ENCODE measurements at places on chromosomes 5 and 9.

DNA sequence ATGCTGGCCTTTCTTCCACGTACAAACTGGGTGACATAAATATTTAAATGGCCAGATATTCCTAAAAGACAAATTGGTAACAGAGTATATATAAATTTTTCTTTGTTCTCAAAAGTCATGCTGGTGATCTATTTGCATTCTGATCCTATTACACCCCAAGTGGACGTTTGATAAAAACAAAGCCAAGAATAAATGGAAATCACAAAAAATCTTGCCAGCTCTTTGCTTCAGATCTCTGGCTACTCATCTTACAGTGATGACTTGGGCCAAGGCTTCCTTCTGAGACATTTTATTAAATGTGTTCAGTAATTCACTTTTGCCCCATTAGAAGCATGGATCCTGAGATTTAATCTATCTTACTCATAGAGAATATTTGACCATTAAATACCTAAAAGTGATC is 444.3 kb upstream of the PIK3R1 start:
- no peak for DNase-seq

GRCh38 chr5:5061836-5062235 is 78.3 kb upstream of the ADAMTS16 start:
- DNase-seq = no peak

GRCh38 chr5:173395257-173395932 is 67.2 kb upstream of the STC2 start:
- no peak for DNase-seq

GRCh38 chr9:111114486-111114885 is 76.2 kb upstream of the LPAR1 start:
- DNase-seq = no peak

- DNase-seq = no peak
Measured at GRCh38 chr5:92562065-92562464, 1019.0 kb downstream of the NR2F1-AS1 start.

DNA sequence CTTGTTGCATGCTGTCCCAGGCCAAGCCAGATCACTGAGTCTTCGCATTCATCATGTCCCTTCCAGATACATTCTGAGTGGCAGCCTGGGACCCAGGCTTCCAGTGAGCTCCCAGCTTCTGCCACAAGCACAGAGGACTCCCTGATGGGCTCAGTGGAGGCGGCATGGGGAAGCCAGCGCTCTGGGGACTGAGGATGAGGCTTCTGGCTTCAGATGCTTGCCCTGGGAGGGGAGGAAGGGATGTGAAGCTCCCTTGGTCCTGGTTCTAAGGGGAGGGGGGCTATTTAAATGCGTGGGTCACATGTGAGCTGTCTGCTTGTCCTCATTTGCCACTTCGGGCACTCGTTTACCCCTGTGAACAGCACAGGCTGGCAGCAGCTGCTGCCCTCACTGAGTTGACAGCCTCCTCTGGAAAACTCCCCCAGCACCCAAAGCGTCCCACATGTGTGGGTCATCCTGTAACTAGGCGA is 174.0 kb downstream of the NR3C1 start:
- DNase-seq = no peak

DNA sequence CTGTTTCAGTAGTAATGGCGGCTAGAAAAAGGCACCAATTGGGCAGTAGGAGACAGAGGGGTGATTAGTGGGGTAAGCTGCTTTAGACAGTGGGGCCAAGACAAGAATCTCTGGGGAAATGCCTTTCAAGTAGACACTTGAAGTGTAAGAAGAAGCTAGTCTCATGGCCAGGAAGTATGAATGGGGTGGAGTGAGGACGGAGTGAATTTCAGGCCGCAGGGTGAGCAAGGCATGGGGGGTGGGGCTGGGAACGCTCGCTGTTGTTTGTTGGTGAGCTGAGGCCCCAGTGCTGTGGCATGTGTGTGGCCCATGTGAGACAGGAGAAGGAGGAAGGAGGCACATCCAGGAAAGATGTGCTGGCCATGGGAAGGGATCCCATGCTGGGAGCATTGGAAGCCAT is 149.2 kb upstream of the NFIL3 start:
- DNase-seq = no peak

GRCh38 chr5:103645816-103646215 is 83.2 kb upstream of the NUDT12 start:
- no peak for DNase-seq

GRCh38 chr5:5783021-5783420 is 360.5 kb downstream of the ICE1 start:
- no peak for DNase-seq

DNA sequence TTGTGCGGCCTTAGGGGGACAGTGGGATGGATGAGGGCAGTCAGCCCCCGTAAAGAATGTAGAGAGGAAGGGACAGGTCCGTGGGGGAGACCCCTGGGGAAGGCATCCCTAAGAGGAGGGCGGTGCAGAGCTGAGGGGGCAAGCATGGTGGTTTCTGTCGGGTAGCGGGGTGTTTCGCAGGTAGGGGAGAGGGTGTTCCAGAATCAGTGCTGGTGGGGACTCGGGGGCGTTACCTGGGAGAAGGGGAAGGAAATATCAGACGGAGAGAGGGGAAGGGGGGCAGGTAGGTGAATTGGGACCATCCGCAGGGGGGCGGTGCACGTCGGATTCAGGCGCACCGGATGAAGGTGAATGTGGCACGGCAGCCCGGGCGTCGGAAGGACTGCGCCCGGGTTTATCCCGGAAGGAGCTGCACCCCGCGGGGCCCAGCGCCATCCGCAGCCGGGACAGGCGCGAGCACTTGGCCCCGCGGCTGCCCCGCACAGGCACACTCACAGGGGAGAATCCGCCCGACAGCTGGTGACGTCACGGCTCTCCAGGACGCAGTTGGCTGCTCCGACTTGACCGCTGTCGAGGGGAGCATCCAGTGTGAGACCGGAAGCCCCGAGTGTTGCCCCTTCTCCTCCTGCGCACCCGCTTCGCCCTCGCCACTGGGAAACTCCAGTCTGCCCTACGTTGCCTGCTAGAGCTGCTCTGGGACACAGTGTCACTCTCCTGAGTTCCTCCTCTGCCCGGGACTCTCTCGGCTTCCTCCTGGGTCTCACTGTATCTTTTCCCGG is 1.3 kb downstream of the CD72 start:
- DNase-seq = no peak

DNA sequence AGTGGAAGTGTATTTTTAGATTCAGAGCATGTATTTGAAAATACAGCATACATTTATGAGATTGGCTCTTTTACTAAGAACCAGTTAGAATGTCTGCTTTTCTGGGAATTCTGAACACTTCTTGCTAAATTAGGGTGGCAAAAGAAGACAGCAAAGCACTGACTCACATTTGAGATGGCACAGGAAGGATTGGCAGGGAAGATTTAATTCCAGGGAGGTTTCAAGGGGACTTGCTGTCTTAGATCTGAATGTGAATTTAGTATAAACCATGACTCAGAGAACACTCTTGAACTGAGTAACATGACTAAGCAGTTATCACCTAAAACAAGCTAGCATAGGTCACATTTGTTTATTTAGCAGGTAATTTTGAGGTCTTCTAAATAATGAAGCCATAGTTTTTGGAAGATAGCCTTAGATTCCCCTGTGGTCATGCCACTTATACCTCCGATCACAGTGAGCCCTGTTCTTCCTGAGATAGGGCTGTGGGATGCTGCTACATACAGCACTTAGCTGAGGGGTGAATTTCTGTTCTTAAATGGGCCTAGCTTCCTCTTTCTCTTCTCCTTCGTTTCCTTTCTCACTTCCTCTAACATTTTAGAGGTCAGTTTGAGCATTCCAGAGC is 173.8 kb downstream of the PCSK1 start:
- peak; percentile 25 for DNase-seq

DNA sequence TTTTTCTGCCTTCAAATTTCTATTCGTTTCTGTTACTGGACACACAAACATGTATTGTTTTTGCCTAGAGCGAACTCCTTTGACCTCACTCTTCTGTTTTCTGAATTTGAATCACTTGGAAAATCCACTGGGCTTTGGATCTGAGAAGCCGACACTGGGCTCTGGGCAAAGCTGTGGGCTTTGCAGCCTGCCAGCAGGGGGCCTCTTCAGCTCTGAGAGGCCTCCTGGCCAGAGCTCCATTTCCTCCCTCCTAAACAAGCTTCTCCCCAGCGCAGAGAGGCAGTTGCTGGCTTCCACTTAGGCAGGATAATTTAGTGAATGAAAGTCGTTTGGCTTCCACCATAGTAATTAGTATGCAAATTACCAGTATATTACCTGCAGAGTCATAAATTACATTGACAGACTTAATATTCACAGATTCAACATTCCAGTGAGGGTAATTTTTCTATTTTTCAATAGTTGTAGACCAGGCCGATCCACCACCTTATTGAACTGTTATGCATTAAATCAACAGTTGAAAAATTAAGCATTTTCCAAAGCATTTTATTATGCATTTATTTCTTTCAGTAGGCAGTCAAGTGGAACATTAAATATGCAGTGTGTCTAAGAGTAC is 104.0 kb upstream of the ZNF366 start:
- peak; percentile 55 for DNase-seq

DNA sequence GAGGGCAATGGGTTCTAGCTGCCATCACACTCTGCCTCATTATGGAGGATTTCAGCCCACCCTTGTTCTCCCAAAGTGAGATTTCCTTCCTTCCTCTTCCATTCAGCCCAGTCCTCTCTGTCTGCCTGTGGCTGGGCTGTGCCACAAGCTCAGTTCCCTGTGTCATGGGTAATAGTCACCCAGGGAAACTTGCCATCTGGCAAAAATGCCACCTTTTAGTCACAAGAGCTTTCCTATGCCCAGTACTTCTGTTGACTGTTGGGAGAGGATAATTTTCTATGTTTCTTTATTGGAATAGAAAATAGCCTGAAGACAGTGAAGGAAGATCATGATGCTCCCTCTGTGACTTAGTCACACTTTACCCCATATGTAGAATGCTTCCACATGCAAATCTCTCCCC is 71.4 kb downstream of the TLR4 start:
- no peak for DNase-seq

DNA sequence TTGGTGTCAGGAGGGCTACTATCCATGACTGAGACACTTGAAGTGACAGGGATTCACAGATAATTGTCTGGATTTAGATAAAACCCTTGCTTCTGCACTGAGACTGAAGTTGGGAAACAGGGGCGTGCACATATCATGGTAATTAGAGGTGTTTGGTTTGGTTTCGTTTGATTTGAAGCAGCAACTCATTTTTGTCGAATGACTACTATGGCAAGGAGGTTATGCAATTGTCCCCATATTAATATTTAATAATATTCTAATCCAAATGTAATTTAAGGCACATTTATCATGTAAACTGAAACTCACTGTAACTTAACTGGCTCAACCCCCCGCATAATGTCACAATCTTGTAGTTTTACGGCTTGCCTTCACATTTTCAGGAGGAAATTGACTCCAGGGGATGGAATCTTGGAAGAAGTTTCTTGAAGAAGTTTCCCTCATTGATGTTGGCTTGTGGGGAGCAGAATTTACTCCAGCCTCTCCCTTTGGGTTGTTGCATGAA is 12.5 kb downstream of the ZNF366 start:
- DNase-seq = no peak

DNA sequence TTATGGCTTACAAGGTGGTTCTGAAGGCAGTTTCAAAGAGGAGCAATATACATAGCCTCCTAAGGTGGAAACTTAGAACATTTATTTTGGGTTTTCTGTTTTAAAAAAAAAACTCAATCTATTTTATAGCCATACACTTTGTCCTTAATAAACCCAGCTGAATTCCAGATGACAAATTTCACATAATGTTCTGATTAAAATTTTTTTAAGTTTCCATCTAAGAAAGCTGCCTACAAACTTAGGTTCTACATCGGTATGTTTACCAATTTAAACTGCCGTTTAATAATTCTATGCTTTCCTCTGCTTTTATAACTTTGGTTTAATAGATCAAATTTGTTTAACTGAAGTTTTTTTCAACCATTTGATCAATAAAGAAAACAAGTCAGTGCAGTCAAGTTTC is 12.5 kb downstream of the NR3C1 start:
- no peak for DNase-seq

DNA sequence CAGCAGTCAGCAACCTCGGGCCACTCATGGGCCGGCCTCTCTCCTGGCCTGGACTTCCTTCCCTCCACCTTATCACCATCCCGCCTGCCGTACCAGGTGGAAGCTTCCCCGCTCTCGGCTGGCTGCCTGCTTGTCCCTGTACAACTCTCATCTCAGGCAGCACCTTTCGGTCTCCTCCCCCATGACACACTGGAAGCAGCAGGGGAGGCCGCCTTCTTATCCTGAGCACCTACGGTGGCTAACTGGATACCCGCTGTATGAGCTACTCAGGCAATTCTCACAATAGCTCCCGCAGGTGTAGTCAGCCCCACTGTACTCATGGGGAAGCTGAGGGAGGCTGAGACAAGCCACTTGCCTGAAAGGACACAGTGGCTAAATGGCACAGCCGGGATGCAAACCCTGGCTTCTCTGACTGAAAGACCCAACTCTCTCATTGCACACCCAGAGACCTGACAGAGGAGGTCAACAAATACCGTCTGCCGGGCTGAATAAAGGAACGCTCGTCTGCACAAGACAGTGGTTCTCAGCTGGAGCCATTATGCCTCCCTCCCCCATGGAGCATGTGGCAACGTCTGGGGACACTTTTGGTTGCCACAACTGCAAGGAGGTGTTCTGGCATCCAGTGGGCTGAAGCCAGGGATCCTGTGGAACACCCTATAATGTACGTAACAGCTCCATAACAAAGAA is 9.6 kb downstream of the STK10 start:
- DNase-seq = peak; percentile 30

DNA sequence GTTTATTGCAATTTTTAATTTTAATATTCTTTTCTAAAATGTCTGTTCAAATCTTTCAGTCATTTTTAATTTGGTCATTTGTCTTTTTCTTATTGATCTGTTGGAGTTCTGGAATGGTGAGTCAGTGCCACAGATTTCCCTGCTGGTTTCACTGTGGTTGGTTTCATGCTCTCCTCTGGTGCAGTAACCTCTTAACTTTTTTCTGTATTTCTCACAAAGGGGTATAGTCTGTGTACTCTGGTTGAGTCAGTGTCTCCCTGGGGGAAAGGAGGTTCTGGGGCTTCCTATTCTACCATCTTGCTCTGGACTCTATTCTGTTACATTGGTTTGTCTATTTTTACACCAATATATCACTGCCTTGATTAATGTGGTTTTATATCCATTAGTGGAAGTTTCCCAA is 178.8 kb downstream of the CSNK1G3 start:
- no peak for DNase-seq

DNA sequence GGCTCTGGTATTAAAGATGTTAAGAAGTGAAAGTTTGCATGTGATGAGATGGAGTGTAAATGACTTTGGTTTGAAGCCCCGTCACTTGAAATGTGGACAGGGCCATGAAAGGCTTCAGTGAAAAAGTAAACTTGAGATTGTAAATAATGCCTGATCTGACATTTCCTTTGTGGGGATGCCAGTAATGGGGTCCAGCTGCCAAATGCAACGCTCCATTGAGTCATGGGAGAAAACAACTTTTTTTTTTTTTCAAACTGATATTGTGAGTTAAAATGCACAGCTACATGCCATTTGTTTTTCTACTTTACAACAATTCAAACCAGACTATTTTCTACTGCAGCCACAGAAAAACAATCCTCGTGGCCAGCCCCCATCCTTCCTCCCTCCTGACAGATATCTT is 327.0 kb upstream of the TNC start:
- no peak for DNase-seq

DNA sequence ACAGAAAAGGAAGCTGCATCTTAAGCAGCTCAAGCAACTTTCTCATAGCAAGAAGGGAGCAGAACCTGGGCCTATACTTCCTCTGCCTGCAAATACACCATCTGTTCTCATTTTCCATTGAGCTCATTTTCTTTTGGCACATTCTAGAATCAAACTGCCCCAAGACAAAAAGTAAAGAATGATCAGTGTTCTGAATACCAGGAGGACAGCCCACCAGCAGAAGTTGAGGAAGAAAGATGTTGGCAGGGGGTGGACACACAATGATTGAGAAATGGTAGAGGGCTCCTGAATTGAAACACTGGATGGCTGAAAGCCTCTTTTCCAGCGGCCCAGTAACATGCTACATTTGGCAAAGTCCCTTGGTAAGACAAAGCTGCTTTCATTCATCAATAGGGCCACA is 171.8 kb downstream of the MED10 start:
- no peak for DNase-seq

Data from kidney capillary endothelial cell (primary cell).